ENCODE measurements at places on chromosomes 5 and 9.

GRCh38 chr5:126925482-126925881 lies 104.9 kb downstream of the MARCHF3 start:
- no peak for DNase-seq

DNA sequence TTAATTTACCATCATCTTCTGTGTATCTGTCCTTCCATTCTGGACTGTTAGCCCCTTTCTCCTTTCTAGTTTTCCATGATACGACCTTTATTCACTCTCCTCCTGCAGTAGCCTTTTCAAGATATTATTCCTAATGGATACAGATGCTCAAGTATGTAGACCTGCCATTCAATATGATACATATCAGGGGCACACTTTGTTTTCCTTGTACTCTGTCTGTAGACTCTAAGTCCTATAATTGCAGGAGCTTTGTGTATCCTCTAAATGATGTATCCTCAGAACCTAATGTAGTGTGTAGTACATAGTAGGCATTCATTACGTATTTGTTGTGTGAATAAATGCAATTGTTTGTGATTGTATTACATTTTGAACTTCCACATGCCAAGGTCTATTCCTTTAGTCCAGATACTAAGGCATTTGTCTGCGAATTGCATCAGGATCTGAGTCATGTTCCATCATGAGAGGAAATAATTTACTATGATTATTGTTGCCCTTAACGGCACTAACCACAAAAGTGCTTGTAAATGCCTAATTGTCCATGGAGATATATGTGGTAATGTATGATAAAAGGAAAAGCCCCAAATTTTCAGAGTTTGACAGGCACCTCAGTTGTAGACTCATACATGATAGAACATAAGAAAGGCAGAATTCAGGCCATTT lies 57.1 kb upstream of the IZUMO3 start:
- peak; percentile 13 for DNase-seq

GRCh38 chr5:54009828-54010227 lies 300.5 kb downstream of the ARL15 start:
- DNase-seq, result no peak

DNA sequence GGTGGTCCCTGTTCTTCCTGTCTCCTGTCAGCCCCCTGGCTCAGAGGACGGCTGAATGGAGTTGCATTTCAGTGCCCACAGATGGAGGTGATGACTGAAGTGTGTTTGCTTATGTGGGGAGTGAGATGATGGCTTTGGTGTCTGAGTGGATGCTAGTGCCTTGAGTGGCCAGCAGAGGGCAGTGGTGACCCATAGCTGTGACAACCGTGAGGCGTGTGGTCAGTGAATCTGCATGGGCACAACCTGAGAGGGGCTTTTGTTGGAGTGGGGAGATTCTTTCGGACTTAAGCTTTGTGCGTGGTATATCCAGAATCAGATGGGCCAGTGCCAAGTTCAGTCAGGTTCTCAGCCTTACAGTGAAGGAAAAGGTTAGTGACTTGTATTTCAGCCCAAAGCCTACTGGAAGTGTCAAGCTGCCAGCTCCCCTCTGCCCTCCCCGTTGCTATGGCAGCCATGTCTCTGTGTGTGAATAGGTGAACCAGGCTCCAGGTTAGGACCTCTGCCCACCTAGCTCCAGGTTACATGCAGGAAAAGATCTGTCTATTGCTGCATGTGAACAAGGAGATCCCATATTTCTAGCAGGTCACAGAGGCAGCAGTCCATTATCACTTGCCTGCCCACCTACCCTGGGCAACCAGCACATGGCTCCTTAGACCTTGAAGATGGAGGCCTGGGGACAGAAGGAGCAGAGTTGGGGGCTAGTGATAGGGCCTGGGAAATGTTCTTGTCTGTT lies 14.7 kb upstream of the CXXC5 start:
- DNase-seq, result peak; percentile 80

GRCh38 chr5:137040024-137040423 lies 459.1 kb downstream of the SPOCK1 start:
- no peak for DNase-seq

DNA sequence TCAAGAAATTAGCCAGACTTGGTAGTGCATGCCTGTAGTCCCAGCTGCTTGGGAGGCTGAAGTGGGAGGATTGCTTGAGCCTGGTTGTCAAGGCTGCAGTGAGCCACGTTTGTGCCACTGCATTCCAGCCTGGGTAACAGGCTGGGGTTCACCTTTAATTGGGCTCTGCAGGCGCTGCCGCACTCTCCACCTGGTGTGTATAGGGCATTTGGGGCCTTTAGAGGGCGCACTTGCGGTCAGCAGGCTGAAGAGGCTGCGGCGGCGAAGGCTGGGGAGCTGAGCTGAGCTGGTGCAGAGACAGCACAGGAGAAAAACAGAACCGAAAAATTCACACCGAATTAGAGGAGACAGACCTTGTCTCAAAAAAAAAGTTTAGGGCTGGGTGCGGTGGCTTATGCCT lies 31.2 kb downstream of the CDK7 start:
- DNase-seq, result no peak

GRCh38 chr9:87237336-87237735 lies 260.3 kb upstream of the DAPK1 start:
- no peak for DNase-seq

- DNase-seq, result peak; percentile 19
These were observed 66.7 kb downstream of the PCDH1 start for GRCh38 chr5:141811287-141812155.

Measured in mesenchymal stem cell (in vitro differentiated cells and primary cell).